ENCODE measurements at places on chromosomes 1 and 21. TPM values are rescaled to one million over a fixed set of nuclear protein-coding genes. Genes with fewer than 3 reads are reported as not detected.

Gene CYP2J2
- total RNA-seq: not detected

Gene GPR37L1
- not detected for total RNA-seq

Gene PLEKHN1
- total RNA-seq: 1.1 TPM

Gene OLFML3
- 98.8 TPM for total RNA-seq

Gene TRIM17
- total RNA-seq: 5.9 TPM

Measured in uterus (tissue), 4 donors.